Retina (tissue), 1 donor: ENCODE measurements at places on chromosomes 5 and 9.

- peak; percentile 75 for DNase-seq
These were observed 3.5 kb downstream of the FOXB2 start for GRCh38 chr9:77022783-77023440.

DNA sequence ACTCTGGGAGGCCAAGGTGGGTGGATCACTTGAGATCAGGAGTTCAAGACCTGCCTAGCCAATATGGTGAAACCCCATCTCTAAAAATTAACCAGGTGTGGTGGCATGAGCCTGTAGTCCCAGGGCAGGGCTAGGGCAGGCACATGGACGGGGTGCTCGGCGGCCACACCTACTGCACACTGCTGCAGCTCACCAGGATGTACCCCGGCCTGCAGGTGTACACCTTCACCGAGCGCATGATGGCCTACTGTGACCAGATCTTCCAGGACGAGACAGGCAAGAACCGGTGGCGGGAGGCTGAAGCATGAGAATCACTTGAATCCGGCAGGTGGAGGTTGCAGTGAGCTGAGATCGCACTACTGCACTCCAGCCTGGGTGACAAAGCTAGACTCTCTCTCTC lies 3.2 kb downstream of the ST6GALNAC4 start:
- no peak for DNase-seq

- DNase-seq: no peak
These were observed 42.2 kb downstream of the SV2C start for GRCh38 chr5:76125346-76125745.

DNA sequence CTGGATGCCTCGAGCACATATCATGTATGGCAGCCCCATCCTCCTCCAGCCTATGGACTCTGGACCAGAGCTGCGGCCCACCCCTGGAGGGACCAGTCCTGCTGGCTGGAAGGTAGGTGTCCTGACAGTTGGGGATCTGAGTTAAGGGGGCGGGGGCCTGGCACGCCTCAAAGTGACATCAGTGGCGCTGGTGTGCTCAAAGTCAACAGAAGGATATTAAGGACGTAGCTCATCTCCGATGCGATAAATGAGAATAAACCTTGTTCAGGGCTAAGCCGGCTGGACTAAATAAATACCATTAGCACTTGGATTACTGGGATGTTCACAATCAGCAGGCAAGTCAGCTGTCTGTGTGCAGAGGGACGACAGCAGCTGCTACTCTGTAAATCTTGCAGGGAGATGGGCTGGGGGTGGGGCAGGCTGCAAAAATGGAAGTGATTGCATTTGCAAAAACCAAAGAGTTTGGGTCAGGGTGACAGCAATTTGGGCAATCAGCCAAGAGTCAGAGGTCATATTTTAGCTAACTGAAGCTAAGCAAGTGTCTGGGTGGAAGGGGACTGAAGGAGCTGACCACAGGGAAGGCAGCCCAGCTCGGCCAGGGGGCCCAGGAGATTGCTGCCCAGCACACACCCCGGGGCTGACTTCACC lies 80.0 kb upstream of the LRRTM2 start:
- DNase-seq: peak; percentile 64

DNA sequence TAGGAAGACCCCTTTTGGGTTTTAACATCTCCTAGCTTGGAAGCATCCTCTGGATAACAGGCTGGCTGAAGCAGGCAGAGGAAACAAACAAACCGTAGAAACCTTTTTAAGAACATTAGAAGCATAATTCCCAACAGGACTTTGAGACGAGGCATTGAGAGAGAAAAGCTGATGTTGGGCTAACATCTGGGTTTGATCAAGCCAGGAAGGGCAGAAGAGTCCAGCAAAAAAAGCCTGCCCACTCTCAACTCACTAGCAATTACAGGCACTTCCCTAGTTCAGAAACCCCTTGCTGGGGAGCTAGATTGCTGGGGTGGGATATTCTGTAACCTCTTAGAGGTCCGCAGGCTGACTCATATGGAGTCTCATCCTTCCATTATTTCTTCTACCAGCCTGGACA lies 75.4 kb upstream of the CTNNA1 start:
- no peak for DNase-seq

GRCh38 chr5:64180661-64181343 lies 15.2 kb downstream of the RNF180 start:
- DNase-seq: peak; percentile 28

GRCh38 chr5:43497311-43498104 lies 13.8 kb upstream of the TMEM267 start:
- DNase-seq: no peak

GRCh38 chr5:34564710-34565235 lies 91.4 kb upstream of the RAI14 start:
- no peak for DNase-seq
